ENCODE measurements at places on chromosomes 2 and 18. TPM values are rescaled to one million over a fixed set of nuclear protein-coding genes. Genes with fewer than 3 reads are reported as not detected.

ARHGEF4 gene
- 0.41 TPM for total RNA-seq

RAD51AP2 gene
- total RNA-seq = not detected

IL37 gene
- total RNA-seq = not detected

IL18R1 gene
- total RNA-seq = 19.8 TPM

HRH4 gene
- total RNA-seq = not detected

ADCYAP1 gene
- total RNA-seq = not detected

MAP3K19 gene
- not detected for total RNA-seq

DNA sequence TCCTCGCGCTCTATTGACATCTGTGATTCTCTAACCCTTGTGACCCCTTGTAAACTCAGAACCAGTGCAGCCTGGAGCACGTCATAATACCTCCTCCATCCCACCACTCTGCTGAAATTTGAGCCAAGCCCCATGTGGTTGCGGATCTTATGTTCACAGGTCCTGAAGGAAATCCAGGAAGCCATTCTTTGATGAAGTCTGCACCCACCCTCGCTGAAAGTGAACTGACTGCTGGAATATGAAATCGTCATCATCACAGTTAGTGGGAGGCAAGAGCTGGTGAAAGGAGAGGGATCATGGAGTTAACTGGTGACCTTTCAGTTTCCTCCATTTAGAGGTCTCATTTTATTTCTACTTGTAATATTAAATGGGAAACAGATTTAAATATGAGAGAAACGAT is 21.6 kb downstream of the ZEB2 start:
- no peak overlapping the region for H3K27ac ChIP-seq
- no peak overlapping the region for H3K4me3 ChIP-seq
- H3K4me1 ChIP-seq = peaks cover 34% of the 10 kb centered on the region
- H3K27me3 ChIP-seq = no peaks in the 10 kb centered on the region

DNA sequence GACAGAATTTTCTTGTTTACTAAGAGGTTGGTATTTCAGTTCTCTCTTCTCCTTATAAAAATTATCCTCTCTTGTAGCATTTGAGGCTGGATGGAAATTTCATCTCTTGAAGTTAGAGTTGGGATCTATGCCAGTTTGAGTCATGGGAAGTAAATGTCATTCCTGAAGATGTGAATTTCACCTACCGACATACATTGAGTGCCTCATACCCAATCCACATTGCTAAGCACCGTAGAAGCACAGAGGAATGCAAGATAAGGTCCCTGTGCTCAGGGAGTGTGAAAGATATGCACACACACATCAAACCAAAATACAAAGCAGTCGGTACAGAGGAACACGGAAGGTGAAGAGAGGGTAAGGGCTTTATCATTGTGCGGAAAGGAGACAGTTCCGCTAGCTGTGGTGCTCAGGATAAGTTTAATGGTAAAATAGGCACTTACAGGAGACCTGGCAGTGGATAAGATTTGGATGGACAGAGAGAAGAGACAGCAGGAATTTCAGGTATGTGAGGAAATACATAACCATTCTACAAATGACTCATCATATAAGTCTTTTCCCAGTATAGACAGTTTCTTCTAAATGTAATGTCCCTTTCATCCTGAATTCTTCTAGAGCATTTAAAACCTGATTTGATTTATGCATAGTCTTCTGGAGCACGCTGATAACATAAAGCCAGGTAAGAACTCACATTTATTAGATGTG is 205.3 kb upstream of the ST6GAL2 start:
- H3K36me3 ChIP-seq = no peaks in the 10 kb centered on the region
- no peaks in the 10 kb centered on the region for H3K4me1 ChIP-seq
- no peak for DNase-seq
- no peaks in the 10 kb centered on the region for H3K27me3 ChIP-seq

GRCh38 chr2:31270131-31270530 is 36.2 kb downstream of the EHD3 start:
- DNase-seq = no peak
- no peaks in the 10 kb centered on the region for H3K27me3 ChIP-seq
- no peak overlapping the region for H3K4me3 ChIP-seq
- no peaks in the 10 kb centered on the region for H3K36me3 ChIP-seq
- no peaks in the 10 kb centered on the region for H3K4me1 ChIP-seq

- H3K36me3 ChIP-seq = no peaks in the 10 kb centered on the region
- DNase-seq = no peak
- no peak overlapping the region for H3K27ac ChIP-seq
- no peak overlapping the region for H3K4me3 ChIP-seq
- H3K4me1 ChIP-seq = no peaks in the 10 kb centered on the region
- H3K27me3 ChIP-seq = no peaks in the 10 kb centered on the region
Observed at GRCh38 chr2:147026664-147027295, 818.0 kb upstream of the ACVR2A start.
